Activated CD4-positive, alpha-beta T cell treated with anti-CD3 and anti-CD28 coated beads, Interleukin-2, amount 50 U/mL, for 1 hour (primary cell): ENCODE measurements at places on chromosomes 4 and X.
A peak's percentile ranks its signal among the peaks of the same experiment; 100 is the strongest.

DNA sequence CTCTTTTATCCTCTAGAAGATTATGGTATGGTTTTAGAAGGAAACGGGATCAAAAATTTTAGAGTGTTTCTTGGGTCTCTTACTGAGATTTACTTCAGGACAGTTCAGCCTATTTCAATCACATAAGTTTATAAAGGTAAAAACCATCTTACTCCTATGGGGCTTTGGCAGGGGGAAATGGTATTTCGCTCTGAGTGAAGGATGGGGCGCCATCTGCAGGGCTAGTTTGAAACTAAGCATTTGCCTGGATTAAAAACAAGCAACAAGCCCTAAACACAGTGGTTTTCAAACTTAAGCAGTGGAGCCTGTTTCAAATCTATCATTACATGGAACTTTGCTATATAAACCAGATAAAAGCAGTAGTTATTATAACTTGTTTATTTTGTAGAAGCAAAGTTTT, 361.5 kb upstream of the FMR1 start:
- DNase-seq, result no peak

- no peak for DNase-seq
These were observed 304.1 kb upstream of the TECRL start for GRCh38 chr4:64713256-64713840.

DNA sequence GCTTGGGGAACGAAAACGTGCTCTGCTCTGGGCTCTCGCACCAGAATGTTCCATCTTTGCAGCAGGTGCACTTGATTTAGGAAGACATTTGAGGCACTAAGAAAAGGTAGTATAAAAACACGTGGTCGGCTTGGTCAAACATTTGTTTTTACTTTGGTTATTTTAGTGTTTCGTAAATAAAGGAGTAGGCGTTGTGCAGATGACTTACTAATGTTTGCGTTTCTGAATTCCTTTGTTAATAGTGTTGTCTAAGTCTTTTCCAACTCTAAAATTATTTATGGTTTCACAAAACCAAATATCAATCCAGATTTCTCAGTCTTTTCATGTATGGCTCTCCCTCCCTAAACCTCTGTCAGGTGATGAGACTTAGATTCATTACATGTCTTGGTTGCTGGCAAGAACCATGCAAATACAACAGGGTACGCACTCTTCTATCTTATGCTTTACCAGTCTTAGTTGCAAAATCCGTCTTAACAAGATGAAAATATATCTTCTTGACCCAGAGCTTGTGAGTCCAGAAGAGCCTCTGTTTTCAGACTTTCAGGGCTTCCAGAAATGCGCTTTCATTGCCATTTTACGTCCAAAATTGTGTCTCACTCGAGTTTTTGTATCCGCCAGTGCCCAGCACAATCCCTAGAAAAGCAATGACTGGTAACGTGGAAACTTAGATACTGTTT, 686 bp downstream of the MTHFD2L start:
- no peak for DNase-seq

GRCh38 chr4:181674315-181674875, 568.8 kb upstream of the TENM3 start:
- no peak for DNase-seq

DNA sequence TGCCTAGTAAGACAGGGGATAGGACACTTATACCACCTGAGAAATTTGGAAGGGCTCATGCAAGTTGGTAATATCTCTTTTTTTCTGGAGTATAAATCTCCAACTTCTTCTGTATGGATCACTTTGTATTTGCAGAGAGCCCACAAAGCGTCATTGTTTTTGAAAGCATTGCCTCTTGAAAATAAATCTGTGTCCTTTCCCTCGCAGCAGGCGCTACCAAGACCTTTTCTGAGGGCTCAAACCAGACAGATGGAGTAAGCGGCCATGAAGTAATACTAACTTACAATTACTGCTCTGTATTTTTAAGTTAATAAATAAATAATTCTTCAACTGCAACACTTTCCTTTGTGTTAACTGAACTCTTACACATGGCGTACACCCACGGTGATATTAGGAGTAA, 56.0 kb upstream of the FBXW7 start:
- DNase-seq, result no peak

- no peak for DNase-seq
These were observed 5.8 kb downstream of the BMP2K start for GRCh38 chr4:78781924-78782323.

DNA sequence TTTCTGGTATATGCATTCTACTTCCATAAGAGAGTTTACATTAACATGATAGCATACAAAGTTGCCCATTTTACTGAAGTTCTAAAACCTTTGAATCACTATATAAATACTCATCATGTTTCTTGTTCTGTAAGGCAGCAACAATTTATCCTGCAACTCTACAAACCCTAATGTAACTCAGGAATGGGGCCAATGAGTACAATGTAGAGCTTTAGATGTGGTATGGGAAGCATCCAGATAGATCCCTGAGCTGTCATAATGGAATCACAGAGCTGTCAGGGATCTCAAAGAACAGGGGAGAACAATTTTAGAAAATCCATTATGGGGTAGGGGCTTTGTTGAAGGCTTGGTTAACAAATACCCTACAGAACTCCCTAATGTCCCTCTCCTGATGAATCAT, 88.5 kb downstream of the DCUN1D4 start:
- no peak for DNase-seq

DNA sequence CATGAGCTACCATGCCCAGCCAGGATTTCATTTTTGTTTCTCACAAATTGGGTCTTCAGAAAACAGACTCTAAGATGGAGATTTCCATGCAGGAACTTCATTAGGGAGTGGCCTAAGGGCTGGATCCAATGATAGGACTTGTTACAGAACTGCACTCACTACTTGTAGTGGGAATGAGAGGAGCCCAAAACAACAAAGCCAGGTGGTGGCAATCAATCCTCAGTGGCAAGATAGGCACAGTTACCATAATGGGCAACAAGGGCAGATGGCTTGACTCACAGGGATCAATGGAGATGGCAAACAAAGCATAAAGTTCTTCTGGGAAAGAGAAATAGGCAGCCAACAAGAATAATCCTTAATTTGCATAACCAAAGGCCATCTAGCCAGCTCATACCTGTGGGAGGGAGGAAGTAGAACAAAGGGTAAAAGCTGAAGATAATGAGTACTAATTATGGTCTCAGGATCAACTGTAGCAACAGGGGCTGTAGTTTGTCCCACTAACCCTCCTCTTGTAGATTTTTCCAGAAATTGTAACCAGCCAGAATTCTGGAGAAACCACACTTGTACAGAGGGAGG, 72.8 kb upstream of the MAPK10 start:
- DNase-seq, result no peak

- no peak for DNase-seq
These were observed 81.9 kb upstream of the LRPAP1 start for GRCh38 chr4:3613967-3614730.

DNA sequence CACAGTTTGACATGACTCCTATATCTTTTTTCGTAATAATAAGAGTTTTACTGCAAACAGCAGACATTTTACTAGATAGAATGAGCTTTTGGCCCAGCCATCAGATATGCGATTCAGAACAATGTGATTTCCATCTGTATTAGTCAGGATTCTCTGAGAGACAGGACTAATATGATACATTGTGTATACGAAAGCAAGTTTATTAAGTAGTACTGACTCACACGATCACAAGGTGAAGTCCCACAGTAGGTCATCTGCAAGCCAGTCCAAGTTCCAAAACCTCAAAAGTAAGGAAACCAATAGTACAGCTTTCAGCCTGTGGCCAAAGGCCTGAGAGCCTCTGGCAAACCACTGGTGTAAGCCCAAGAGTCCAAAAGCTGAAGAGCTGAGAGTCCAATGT, 24.1 kb downstream of the CXCL8 start:
- DNase-seq, result no peak

- DNase-seq, result no peak
These were observed 4.0 kb downstream of the COL25A1 start for GRCh38 chr4:109298279-109299010.

DNA sequence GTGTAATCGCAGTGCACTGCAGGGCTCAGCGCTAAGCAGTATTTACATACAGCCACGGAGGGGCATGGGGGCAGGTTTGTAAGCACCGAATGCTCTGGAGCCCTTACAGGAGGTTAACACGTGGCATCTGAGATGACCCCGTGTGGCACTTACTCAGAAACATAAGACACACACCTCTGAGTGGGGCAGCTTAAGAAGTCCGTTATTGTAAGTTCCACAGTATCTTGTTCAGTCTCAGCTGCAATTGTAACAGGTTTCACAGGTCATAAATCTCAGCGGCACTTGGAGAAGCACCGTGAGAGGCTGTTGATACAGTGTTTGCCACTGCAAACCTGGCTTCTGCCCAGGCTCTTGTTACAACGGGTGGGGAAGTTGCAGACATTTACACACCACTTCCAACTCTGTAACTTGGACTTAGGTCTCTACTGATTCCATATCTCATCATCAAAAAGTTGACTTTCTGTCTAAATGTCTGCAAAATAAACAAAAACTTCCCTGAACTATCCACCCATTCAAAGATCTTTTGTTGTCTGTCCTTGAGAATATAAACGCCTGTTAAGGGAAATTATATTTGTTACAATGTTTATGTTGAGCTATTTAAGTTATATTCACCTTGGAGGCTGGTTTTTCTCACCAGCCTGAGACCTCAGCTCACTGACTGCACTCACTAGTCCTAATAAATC, 10.3 kb downstream of the CPLX1 start:
- DNase-seq, result no peak

DNA sequence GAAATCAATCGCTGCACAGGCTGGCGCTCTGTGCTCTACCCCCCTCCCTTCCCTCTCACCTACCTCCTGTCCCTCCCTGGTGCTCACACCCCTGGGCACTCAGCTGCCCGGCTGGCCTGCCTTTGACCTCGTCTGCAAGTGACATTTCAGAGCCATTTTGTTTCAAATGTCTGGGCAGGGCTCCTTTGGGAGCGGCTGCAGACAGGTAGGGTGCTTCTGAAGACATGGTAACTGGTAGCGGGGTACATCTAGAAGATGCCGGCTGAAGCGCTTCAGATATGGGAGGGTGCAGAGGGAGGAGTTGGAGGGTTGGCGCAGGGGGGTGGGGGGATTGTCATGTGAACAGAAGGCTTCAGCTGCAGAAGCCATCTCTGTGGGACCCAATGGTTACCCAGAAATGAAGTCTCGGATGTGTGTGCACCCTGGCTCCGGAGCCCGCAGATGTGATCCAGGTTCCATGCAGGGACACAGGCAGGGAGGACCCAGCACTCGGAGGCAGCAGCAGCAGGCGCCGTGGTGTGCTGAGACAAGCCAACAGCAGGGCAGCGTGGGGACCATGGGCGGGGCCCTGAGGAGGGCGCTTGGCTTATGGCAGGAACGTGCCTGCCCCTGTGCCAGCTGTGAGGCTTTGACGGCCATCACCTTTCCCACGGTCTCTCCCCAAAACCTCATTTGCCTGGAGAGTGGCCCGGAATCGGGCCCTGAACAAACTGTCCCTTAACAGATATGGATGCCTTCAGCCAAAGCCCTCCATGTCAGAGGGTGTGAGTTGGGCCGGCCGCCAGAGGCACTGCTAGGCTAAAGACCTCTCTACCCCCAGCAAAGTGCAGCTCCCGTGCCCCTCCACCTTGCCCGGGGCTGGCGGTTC, 7.6 kb upstream of the DUSP9 start:
- no peak for DNase-seq

- DNase-seq, result no peak
These were observed 5.1 kb downstream of the CCDC160 start for GRCh38 chrX:134241960-134242619.

GRCh38 chr4:147566762-147567161, 50.4 kb upstream of the TMEM184C start:
- no peak for DNase-seq

DNA sequence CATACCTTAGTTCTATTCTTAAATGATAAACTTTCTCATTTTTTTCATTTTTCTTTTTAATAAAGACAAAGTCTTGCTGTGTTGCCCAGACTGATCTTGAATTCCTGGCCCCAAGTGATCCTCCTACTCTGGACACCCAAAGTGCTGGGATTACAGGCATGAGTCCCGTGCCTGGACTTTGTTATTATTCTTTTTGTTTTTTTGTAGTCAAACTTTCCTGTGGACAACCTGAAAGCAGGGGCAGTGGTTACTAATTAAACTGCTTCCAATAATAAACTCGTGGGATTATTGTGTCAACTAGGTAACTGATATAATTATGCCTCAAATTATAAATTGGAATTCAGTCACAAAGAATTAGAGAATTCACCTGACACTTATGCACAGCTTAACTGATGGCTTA, 107.8 kb upstream of the RAPGEF2 start:
- DNase-seq, result no peak

GRCh38 chr4:5365071-5366008, 314.1 kb downstream of the STK32B start:
- DNase-seq, result no peak

DNA sequence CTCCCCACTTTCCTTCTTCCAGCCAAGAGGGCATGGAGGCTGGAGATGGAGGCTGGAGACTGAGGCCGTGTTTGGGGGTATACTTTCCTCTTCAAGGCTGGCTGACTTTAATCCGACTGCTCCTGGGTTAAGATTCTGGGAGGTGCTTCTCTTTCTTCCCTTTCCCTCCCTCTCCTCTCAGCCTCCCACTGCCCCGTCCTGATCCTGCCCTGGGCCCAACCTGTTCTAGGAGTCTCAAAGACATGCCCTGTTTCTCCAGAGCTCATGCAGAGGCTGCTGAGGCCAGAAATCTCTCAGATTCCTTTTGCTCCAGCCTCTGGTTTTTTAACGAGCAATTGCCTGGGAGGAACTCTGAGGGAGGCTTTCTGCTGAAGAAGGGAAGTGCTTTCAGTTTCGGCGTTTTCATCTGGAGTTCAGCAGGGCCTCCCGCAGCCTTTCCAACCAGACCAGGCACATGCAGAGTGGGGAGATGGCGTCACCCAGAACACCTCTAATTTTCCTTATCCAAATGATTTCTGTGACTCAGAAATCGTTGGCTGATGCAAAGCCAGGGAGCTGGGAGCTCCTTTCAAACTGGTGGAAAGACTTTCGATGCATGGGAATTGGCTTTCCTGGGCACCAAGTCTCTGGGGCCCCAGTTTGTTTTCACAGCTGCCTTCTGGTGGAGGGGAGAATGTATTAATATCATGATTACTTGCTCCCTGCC, 34.5 kb upstream of the FAM9C start:
- DNase-seq, result peak; percentile 7

DNA sequence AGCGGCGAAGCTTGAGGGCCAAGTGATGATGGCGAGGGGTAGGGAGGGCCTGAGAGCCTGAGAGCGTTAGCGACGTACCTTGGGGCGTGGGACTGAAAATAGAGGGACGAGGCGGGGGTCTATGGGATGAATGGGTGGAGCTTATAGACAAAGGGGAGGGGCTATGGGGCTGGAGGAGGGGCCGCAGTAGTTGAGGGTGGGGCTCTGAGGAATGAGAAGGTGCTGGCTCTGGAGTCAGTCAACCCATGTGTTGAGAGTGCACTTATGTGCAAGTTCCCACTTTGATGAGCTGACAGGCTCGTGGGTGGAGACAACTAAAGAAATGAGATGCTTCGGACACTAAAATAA, 488 bp downstream of the TBC1D25 start:
- peak; percentile 51 for DNase-seq

- peak; percentile 19 for DNase-seq
These were observed 395.2 kb downstream of the MID1IP1 start for GRCh38 chrX:39196192-39197102.

- DNase-seq, result no peak
These were observed 47.2 kb downstream of the UGT2B11 start for GRCh38 chr4:69167300-69167699.
